ENCODE measurements at places on chromosomes 3 and 15. TPM values are rescaled to one million over a fixed set of nuclear protein-coding genes. Genes with fewer than 3 reads are reported as not detected.

Gene IQCH
- 5.6 TPM for polyA plus RNA-seq

Gene DPPA2
- polyA plus RNA-seq, result not detected

Gene GXYLT2
- 25.7 TPM for polyA plus RNA-seq

Gene LIPH
- 0.40 TPM for polyA plus RNA-seq

Gene SEMA5B
- polyA plus RNA-seq, result 3.0 TPM

Gene GMNC
- polyA plus RNA-seq, result not detected

Gene PDZRN3
- polyA plus RNA-seq, result 63.9 TPM

Gene STRC
- 0.95 TPM for polyA plus RNA-seq

Gene LRTM1
- polyA plus RNA-seq, result 0.13 TPM

Gene SLC22A13
- 0.37 TPM for polyA plus RNA-seq

Gene GCNT3
- 0.23 TPM for polyA plus RNA-seq

Gene SPATA12
- 0.91 TPM for polyA plus RNA-seq

Gene BSN
- 1.6 TPM for polyA plus RNA-seq

Gene CSTA
- not detected for polyA plus RNA-seq

Gene SI
- polyA plus RNA-seq, result not detected

Gene HACL1
- polyA plus RNA-seq, result 24.6 TPM

Gene LTF
- polyA plus RNA-seq, result not detected

Gene SCG3
- polyA plus RNA-seq, result not detected

Gene KLHL6
- not detected for polyA plus RNA-seq

Gene ARHGEF26
- 2.9 TPM for polyA plus RNA-seq

Gene AEN
- polyA plus RNA-seq, result 20.9 TPM

Gene CCDC32
- 22.6 TPM for polyA plus RNA-seq

Gene APEH
- 247 TPM for polyA plus RNA-seq

Gene MYLK
- polyA plus RNA-seq, result 5.8 TPM

Gene AGBL1
- polyA plus RNA-seq, result 0.05 TPM

Gene ADGRG7
- polyA plus RNA-seq, result 49.4 TPM

Gene SCG5
- polyA plus RNA-seq, result 20.2 TPM

Gene KCTD6
- 31.0 TPM for polyA plus RNA-seq

Gene ARPC4
- 138 TPM for polyA plus RNA-seq

Gene DLL4
- 0.42 TPM for polyA plus RNA-seq

Gene PLIN1
- 0.85 TPM for polyA plus RNA-seq

Gene C2CD4A
- not detected for polyA plus RNA-seq

Gene NRROS
- not detected for polyA plus RNA-seq

Gene GHRL
- 1.4 TPM for polyA plus RNA-seq

Gene NAALADL2
- polyA plus RNA-seq, result 2.3 TPM

All from cardiac muscle cell (in vitro differentiated cells and primary cell).